ENCODE measurements at places on chromosomes 12 and 14. TPM values are rescaled to one million over a fixed set of nuclear protein-coding genes. Genes with fewer than 3 reads are reported as not detected.

- H3K27ac ChIP-seq, result no peak overlapping the region
- H3K4me3 ChIP-seq, result no peak overlapping the region
- H3K36me3 ChIP-seq, result no peaks in the 10 kb centered on the region
- H3K4me1 ChIP-seq, result no peaks in the 10 kb centered on the region
- no peaks in the 10 kb centered on the region for H3K27me3 ChIP-seq
Measured at GRCh38 chr12:115857923-115858322, 419.6 kb downstream of the MED13L start.

GRCh38 chr12:19375888-19376287 is 63.4 kb upstream of the AEBP2 start:
- H3K4me1 ChIP-seq, result no peaks in the 10 kb centered on the region
- no peak overlapping the region for H3K4me3 ChIP-seq
- H3K36me3 ChIP-seq, result peaks cover 55% of the 10 kb centered on the region
- H3K27ac ChIP-seq, result peak overlapping the region; percentile 18

HCFC2 gene
- 11.1 TPM for total RNA-seq

SLC10A1 gene
- total RNA-seq, result not detected

FAM90A1 gene
- 0.18 TPM for total RNA-seq
